ENCODE measurements at places on chromosomes 1 and 21. TPM values are rescaled to one million over a fixed set of nuclear protein-coding genes. Genes with fewer than 3 reads are reported as not detected.

ETV3L gene
- polyA plus RNA-seq: not detected

OR6N1 gene
- not detected for polyA plus RNA-seq

AIRE gene
- 0.12 TPM for polyA plus RNA-seq

ADORA1 gene
- polyA plus RNA-seq: 2.4 TPM

FCGR3A gene
- not detected for polyA plus RNA-seq

PLA2G2F gene
- polyA plus RNA-seq: not detected

Data from BJ (cell line).